ENCODE measurements at places on chromosomes 3 and 15.
A peak's percentile ranks its signal among the peaks of the same experiment; 100 is the strongest.

- DNase-seq: no peak
These were observed 5.2 kb upstream of the VEPH1 start for GRCh38 chr3:157508461-157508860.

- no peak for DNase-seq
These were observed 88.1 kb upstream of the GADL1 start for GRCh38 chr3:30982416-30983075.

DNA sequence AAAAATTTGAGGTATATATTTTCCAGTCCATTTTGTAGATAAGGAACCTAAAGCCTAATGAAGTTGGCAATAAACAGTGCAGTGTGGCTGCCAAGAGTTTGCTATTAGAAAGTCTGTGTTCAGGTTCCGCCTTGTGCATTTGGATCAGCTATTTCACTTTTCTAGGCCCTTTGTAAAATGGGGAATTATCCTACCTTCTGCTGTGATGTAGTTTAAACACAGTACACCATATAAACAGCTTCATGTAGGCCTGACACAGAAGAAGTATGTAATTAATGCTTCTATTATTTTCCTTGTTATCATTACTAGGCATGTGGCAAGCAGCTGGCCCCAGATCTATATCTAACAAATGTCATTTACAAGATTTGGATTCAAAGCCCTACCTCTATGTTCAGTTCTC is 456.3 kb downstream of the GABRG3 start:
- DNase-seq: no peak

- no peak for DNase-seq
These were observed 287.4 kb upstream of the SLCO3A1 start for GRCh38 chr15:91566141-91566540.

DNA sequence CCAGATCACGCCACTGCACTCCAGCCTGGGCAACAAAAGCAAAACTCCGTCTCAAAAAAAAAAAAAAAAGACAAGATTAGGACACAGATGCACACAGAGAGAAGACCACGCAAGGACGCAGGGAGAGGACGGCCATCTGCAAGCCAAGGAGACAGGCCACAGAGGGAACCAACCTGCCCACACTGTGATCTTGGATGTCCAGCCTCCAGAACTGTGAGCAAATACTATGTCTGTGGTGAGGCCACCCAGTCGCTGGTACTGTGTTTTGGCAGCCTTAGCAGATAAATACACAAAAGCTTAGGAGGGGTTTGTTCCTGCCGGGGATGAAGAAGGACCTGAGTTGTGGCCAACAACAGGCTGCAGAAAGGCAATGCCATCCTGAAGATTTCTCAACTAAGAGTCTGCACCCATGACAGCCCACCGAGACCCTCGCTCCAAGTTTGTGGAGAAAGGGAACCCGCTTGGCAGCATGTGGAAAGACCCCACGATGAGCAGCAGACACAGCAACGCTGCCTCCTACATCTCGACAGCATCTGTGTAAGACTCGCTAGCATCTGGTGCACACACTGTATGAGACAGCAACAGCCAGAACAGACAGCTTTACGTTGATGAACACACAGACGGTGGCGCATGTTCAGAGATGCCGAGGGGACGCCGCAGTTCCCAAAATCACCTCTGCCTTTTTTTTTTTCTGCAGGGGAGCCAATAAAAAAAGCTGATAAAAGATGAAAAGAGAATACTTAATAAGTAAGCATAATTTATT is 13.7 kb downstream of the CYFIP1 start:
- no peak for DNase-seq

DNA sequence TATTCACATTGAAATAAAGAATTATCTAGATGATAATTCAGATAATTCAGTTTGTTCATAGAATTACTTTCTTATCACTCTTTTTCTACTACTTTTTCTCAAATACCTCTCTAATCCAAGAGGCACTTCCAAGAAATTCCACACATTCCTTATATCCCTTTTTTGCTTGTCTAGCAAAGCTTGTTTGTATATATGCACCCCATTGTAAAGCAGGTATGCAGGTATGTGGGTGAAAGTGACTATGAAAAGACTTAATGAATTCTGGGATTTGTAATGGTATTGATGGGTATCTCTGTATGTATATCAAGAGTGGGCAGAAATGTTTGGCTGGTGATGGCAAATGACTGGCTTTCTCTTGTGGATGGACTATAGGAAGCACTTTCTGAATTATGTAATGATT is 94.1 kb upstream of the FGF7 start:
- no peak for DNase-seq

DNA sequence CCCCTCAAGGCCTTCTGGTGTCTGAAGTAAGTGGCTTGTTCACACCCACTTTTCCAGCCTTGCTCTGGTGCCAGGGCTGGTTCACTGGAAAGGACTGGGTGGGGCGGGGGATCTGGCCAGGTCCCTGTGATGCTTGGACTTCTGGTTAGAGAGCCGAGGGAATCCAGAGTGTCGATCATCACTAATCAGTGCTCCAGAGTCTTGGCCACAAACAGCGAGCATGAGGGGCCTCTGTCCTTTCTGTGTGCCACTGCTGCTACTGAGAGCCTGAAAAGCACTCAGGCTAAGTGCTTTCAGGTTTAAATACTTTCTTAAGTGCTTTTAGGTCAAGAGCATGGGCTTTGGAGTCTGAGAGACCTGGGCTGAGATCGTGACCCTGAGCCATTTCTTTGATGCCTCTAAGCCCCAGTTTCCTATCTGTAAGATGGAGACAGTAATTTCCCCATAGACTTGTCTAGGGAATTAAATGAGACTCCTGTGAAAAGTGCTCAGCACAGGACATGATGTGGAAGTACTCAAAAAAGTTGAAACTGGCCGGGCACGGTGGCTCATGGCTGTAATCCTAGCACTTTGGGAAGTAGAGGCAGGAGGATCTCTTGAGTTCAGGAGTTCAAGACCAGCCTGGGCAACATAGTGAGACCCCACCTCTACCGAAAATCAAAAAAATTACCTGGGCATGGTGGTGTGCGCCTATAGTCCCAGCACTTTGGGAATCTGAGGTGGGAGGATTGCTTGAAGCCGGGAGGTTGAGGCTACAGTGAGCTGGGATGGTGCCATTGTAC is 53.8 kb upstream of the SEC22A start:
- DNase-seq: no peak

DNA sequence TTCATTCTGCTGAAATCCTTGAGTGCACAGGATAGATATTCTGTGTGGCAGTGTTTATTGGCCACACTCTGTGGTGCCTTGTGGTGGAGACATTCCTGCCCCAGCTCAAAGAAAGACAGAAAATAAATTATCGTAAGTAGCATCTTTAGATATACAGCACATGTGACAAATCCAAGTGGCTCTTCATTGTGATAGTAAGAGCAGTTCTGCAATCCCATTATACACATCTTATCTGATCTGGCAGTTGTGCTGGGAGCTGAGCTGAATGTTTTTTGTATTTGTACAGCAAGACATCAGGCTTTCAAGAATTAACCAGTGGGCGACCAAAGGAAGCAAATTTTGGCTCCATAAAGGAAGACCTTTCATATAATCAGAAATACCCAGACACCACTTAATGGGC is 235.3 kb upstream of the MRPL3 start:
- no peak for DNase-seq

DNA sequence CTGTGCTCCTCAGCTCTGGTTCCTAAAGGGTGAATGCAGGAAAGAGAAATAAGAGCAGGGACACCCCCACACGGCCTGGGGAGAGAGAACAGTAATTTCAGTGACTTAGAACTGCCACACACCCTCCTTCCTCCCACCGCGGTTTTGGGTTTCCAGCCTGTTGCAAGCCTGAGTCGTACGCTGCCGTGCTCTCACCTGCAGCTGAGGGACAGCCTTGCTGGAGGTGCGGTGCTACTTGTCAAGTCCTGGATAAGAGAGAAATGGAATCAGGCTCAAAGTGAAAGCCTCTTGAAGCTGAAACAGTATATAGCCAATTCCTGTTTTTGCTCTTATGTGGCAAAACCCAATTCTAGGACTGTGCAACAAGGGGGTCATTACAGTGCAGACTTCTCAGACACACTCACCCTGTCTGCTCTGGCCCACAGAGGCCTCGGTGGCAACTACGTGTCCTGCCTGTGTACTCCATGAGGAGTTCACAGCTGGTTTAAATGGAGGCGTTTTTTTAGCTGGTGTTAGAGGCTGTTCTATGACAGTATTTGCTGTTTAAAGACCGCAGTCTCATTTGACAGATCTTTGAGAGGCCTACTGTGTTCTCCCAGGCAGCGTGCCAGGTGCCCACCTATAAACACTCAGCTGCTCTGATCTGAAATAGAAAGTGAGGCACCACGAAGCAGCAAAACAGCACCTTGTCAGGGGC is 42.9 kb downstream of the TBC1D2B start:
- peak; percentile 77 for DNase-seq

DNA sequence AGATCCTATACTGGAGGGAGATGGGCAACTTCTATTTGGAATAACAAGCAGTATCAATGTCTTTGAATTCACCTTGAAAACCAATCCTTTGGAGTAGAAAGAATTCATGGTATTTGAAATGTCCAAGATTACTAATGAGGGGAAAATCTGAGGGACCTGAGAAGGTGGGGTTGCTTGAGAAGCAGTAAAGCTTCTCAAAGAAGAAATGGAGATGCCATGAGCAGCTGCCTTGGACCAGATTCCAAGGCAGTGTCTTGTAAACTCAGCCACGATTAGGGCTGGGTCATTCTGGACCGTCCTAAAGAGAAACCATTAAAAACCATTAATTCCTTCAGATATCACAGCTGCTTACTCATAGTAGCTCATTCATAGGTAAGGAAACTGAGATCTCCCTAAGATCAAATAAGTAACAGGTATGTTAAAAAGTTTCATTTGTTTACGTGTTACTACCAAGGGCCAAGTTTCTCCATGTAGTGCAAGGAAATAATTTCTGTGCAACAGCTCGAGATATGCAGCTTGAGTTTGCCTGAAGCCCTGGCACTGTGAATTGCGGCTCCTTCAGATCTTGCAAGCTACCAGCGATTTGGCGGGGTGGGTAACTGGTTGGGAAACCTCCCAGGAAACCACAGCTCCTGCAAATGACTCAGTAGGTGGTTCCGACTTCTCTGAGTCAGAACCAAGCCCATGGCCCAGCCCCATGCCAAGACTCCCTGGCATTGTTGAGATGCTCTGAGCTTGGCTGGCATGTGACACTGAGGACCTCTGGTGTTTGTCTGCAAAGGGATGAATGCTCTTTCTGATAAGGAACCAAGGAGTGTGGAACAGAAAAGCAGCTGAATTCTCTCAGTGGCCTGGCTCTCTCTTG is 296.8 kb downstream of the RORA start:
- DNase-seq: peak; percentile 41

DNA sequence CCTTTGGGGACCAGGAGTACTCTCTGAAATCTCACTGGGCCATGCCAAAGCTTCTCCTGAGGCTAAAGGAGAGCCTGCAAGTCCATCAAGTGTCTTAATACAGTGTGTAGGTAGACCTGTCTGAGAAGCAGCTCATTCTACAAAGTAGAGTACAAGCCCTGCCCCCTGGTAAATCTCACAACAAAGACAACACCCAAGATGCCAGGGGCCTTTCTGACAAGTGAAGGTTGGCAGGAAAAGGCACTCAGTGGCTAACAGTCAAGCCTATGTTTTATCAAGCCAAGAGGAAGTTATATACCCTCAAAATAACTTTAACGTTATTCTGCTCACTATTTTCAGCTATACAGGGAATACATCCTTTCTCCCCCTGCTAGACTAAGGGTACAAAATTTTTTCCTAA is 58.3 kb downstream of the NMNAT3 start:
- DNase-seq: no peak

DNA sequence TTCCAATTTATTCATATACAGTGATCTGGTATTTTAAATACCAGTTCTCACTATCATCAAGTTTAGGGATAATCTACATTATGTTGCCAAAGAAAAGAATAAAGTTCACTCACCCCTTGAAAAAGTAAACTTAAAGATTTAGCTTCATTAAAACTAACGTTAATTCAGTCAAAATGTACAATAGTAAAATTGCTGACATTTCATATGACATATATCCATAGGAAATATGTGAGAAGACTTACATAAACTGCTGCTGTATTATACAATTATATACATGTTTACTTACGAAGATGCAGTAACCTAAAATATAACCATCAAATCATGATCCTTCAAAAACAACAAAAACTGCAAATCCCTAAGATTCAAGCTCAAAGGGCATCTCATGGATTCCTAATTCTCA is 44.0 kb downstream of the ATR start:
- DNase-seq: no peak

GRCh38 chr15:93859176-93859575 is 372.2 kb upstream of the MCTP2 start:
- no peak for DNase-seq

DNA sequence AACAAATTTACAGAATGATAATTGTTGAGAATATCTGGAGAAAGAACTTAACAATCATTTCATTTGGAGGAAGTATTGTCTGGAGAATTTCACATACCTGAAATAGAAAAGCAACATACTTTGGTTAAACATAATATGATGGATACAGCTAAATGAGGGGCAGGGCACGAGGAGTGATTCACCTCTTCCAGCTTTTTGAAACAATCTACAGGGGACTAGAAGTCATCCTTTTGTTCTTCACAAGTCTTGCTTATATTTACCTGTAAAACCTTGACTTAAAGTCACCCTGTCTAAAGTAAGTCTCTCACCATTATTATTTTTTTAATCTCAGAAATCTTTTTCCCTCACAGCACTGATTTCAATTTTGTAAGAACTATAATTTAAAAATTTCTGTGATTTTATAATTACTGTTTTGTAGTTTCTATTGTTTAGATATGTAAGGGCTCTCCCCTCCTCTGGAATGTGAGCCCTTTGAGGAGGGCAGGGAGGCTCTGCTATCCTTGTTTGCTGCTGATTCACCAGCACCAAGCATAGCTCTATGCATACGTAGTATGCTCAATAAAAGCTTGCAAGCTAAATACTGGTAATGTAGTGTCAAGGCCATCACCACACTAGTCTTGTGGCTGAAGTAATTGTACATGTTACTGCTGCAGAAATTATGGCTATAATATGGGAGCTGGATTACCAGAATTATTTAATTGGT is 193.9 kb upstream of the THRB start:
- DNase-seq: no peak

- DNase-seq: no peak
These were observed 39.5 kb downstream of the BTLA start for GRCh38 chr3:112459750-112460149.

DNA sequence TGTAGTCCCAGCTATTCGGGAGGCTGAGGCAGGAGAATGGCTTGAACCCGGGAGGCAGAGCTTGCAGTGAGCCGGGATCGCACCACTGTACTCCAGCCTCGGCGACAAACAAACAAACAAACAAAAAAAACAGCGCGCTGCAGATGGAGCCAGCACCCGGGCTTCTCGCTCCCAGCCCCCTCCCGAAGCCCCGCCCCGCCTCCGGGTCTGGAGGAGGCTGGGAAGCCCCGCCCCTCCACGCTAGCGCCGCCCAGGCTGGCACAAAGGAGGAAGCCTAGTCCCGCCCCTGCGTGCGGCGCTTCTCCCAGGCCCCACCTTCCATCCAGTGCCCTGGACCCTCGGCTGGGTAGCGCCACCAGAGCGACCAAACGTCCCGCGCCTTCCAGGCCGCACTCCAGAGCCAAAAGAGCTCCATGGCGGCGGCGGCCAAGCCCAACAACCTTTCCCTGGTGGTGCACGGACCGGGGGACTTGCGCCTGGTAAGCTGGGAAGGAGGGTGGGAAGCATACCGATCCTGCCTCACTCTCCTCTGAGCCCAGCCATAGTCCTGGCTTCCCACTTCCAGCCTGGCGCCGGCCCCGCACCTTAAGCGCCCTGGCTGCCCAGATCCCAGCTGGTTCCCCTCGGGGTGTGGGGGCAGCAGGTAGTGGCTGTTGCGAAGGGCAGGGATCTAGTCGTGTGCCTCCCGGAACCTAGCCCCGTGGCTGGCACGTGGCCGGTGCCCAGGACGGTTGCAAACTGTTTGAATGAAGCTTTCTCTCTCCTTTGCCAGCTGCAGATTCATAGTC is at the start of gene SORD:
Gene SORD (plus strand): TSS at position 325 of the 788 bp plus-strand sequence. CDS start 89 bp downstream, at position 414.
- DNase-seq: peak; percentile 90

Data from stimulated activated CD4-positive, alpha-beta T cell treated with anti-CD3 and anti-CD28 coated beads, Interleukin-2, amount 100 ng/mL, for 4 hours (primary cell).